ENCODE measurements at places on chromosomes 6 and 20. TPM values are rescaled to one million over a fixed set of nuclear protein-coding genes. Genes with fewer than 3 reads are reported as not detected.

DNA sequence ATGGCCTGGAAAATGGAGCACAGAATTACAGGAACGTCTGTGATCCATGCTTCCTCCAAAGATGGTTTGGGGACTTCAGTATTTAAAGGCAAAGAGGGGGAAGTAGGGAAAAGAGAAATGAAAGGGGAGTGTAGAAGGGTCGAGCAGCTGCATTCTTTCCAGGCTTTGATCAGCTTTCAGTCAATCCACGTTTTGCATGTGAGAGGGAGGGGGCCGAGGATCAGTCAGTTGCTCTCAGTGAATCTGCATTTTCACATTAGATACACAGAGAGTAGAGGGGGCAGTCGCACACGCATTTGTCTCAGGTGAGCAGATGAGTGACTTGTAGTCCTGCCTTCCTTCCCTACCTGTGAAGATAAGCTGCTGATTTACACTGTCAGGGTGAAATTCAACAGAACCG is 78.8 kb downstream of the FOXF2 start:
- DNase-seq = no peak

GRCh38 chr6:52497652-52498408 is 77.7 kb downstream of the EFHC1 start:
- DNase-seq = no peak

TMEM244 gene
- not detected for total RNA-seq

GRCh38 chr20:54940522-54940921 is 465.1 kb downstream of the DOK5 start:
- no peak for DNase-seq

DNA sequence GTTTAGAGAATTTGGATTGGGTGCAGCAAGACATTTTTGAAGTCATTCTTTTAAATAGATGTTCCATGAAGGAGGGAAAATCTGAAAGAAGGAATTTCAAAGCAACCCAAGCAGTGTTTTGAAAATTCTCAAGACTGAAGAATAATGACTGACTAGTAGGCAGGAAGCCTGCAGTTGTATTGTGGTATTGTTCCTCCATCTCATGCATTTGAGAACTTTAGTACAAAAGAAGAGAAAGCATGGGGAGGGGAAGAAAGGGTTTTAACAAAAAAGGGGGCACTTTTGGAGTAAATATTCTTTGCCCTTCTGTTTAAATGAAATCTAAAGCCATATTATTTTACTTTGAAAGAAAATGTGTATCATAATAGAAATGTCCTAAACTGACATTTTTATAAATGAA is 6.6 kb downstream of the NCOA3 start:
- DNase-seq = no peak

- DNase-seq = no peak
Measured at GRCh38 chr20:53253668-53254067, 281.5 kb downstream of the TSHZ2 start.

PI16 gene
- total RNA-seq = not detected

PNLDC1 gene
- total RNA-seq = 1.1 TPM

DNA sequence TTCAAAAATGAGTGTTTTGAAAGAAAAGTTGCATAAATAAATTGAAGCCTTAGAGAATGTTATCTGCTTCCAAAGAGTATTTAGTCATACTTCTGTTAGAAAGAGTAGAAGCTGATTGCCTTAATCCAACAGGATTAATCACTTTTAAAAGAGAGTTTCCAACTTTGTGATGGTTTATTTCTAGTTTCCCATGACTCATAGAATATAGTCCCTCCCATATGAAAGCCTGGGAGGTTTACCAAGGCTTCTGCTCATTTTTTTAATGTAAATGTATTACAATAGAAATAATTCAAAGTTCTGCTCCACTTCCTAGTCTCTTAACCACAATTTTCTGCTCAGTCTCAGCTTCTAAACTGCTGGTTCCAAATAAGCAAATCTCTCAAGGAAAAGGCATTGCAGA is 118.0 kb upstream of the IRAK1BP1 start:
- DNase-seq = no peak

GRCh38 chr6:79640146-79641111 is 9.3 kb downstream of the SH3BGRL2 start:
- no peak for DNase-seq

GRCh38 chr6:37650071-37650481 is 47.6 kb downstream of the MDGA1 start:
- DNase-seq = no peak

DNA sequence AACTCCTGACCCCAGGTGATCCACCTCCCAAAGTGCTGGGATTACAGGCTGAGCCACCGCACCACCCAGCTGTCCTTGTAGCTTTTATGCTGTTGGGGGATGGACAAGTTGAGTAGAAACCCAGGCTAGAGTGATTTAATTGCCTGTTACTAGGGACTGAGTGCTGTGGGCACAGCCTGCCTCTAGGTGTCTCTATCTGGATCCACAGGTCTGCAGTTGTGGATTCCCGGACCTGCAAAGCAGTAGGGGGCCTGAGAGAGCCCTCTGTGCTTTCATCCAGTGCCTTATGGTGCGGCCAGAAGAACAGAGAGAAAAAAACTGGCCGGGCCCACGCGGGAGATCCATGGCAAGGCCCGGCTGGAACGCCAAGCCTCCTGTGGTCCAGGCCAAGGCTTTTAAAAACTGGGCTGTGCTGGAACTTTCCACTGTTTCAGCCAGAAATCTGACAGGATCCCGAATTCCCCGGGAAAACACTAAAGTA is 5.2 kb downstream of the SIRPA start:
- no peak for DNase-seq

GATA5 gene
- total RNA-seq = not detected

DNA sequence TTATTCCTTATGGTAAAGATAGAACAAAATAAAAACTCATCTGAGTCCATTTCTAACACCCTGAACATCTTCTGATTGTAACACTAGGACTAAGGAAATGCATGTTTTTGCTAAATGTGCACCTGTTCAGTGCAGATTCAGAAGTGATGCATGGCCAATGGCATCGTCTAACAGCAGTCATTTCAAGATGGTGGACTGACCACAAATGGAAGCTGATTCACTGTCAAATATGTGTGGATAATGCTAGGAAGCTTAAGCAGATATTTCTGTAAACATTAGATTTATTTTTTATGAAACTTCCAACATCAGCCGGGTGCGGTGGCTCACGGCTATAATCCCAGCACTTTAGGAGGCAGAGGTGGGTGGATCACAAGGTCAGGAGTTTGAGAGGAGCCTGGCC is 394.8 kb downstream of the SAMD5 start:
- no peak for DNase-seq

DNA sequence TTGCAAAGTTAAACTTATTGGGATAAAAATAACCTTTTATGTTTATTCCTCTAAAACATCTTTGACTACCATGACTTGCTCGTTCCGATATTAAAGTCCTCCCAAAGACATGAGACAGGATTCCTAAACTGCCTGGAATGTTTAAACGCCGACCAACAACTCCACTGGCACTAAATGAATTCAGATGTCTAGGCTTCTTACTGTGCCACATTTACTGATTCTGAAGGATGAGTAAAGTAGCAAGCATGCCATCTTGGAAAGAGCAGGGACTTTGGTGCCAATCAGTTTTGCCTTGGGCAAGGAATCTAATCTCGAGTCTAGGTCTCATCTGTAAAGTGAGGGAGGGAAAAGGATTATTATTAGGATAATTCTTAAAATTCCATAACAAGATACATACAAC is 25.3 kb downstream of the MBOAT1 start:
- DNase-seq = no peak

GRCh38 chr6:101450901-101451300 is 57.4 kb downstream of the GRIK2 start:
- no peak for DNase-seq

All from natural killer cell treated with Interleukin-12 subunit alpha and Interleukin-12 subunit beta and Interleukin-15 and Interleukin-18, amount 100 ng/mL, for 72 hours (primary cell).